ENCODE measurements at places on chromosomes 16 and 17.

GRCh38 chr16:84218176-84218823 is 21.5 kb downstream of the KCNG4 start:
- no peak for DNase-seq

DNA sequence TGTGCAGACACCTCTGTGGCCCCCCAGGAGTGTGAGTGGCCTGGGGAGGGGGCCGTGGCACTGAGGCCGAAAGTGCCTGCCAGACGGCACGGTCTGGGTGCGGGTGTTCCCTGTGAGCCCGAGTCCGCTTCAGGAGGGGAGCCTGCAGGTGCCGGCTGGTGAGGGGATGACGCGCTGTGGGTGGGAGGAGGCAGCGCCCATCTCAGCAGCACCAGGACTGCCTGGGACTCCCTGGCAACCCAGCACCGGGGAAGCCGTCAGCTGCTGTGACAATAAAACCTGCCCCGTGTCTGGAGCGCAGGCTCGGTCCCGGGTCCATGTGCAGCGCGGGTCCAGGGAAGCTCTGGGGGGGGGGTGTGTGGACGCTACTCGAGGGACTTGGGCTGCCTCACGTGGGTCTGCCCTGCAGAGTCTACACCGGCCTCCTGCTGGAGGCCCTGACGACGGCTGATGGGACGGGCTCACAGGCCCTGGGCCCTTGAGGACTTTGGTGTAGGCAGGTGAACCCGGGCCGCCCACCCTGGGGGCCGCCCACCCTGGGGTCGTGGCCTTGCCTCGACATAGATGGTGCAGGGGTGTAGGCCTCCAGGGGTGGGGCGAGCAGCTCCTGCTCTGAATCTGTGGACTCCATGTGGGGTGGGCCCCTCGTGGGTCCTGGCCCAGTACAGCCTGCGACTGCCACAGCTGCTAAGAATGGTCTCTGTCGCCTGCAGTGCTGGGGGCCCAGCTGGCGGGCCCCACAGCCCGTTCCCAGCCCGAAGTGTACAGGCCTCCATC is 5.9 kb upstream of the RAB40C start:
- no peak for DNase-seq

DNA sequence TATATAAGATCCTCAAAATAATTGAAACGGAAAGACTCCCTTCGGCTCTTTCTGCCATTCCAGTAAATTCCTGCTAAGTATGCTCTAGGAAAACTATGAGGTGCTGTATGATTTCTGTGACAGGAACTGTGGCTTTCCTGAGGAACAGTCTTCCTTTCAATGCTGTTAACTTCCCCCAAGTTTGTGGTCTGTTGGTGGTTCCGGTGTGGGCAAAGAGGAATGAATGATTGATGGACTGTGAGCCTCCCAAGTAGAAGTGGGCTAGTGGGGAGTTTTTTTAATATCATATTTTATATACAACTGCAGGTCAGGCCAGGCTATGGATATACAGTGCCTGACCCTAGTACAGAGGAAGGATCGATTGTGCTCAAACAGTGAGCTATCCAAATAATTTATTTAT is 560.7 kb upstream of the RBFOX1 start:
- no peak for DNase-seq

DNA sequence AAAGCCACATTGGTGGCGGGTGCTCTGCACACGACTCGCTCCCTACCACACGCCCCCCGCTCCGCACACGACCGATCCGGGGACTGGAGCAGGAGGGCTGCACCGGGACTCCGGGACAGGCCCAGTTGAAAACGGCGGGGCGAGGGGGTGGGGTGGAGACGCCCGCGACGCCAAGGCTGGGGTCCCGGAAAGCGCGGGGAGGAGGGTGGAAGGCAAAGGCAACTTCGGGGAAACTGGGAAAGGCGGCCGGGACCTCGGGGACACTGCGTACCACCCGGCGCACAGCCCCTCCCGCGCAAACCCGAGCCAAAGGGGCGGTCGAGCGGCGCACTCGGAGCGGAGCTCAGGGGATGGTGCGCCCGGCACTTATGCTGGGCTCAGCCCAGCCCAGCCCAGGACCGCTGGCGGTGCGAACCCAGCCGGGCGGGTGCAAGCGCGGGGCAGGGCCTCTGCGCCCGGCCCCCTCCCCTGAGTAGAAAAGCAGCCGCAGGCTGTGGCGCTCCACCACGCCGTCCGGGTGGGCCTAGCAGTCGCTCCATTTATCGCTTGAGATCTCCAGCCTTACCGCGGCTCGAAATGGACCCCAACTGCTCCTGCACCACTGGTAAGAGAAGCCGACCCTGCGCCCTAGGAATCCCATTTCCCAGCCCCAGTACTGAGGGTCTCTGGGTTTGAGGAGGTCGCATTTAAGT is at the start of gene MT1M:
MT1M (plus strand) TSS at position 504 of the 692 bp plus-strand sequence; CDS start at position 577, 73 bp downstream.
- no peak for DNase-seq

DNA sequence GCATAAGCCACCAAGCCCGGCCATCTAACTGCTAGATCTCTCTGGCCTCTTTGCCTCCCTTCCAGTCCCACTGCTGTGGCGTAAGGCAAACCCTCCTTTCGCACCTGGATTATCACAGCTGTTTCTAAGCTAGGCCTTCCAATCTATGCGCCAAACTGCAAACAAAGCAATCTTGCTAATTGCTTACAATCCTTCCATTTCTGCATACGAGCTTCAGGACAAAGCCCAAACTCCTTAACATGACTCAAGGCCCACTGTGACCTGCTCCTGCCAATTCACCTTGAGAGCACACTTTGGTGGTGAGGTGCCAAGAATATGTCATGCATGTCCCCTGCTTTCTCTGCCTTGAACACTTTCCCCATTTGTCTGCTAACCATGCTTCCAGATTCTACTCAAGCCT is 6.0 kb upstream of the ARL5C start:
- no peak for DNase-seq

GRCh38 chr17:69268543-69269014 is 40.0 kb upstream of the ABCA10 start:
- DNase-seq, result no peak

DNA sequence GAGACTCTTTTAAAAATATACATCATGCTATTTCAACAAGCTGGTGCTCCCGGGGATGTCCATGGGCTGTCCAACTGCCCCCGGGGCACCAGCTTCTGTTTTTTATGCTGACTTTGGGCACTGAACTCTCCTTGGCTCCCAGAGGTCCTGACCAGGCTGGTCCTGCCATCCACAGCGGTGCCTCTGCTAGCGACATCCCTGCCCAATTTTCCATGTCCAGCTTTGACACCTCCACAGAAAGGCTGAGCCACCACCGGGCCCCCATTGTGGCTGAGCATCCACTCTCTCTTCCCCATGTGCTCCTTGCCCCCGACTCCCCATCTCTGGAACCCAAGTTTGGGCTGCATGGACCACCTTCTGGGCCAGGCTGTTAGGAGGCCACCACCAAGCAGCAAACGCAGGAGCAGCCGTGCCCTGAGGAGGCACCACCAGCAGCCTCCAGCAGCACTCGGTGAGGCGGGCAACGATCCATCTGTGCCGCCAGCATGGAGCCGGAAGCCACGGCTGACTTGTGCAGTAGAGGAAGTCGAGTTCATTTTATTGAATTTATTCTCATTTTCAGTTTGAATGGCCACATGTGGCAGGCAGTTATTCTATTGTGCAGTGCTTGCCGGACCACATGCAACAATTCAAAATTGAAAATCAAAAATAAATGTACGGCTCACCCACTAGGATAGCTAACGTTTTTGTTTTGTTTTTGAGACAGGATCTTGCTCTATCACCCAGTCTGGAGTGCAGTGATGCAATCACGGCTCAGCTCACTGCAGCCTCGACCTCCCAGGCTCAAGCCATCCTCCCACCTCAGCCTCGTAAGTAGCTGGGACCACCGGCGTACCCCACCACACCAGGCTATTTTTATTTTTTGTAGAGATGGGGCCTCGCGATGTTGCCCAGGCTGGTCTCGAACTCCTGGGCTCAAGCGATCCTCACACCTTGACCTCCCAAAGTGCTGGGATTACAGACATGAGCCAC is 2.8 kb upstream of the MEAK7 start:
- DNase-seq, result no peak

GRCh38 chr17:60128171-60128859 is 21.5 kb upstream of the CA4 start:
- no peak for DNase-seq

- DNase-seq, result no peak
Measured at GRCh38 chr16:49488336-49488735, 114.7 kb downstream of the C16orf78 start.

DNA sequence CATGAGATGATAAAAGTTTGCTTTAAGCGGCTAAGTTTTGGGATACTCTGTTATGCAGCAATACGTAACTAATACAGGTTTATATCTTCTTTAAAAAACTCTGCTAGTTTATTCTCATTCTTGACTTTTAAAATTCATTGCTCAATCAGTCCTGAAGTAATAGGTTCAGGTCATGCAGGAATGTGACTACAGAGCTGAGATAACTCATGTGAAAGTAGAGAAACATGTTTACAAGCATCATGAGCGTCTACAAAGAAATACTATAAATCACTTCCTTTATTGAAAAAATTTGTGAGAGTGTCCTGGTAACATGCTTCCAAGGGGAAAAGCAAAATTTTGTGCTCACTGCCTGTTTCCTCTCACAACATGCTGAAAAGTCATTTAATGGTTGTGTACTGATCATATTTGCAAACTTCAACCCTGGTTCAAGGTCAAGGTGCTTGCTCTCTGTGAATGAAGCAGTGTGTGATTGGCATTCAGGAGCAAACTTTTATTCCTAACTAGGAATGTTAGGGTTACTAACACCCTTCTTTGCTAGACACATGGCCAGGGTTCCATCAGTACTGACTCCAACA is 12.5 kb upstream of the TMIGD1 start:
- DNase-seq, result no peak

GRCh38 chr17:66152756-66153155 is 39.2 kb downstream of the CEP112 start:
- no peak for DNase-seq

GRCh38 chr17:76511668-76512365 is 10.6 kb upstream of the RHBDF2 start:
- no peak for DNase-seq

All from stimulated activated CD4-positive, alpha-beta T cell treated with anti-CD3 and anti-CD28 coated beads, Interleukin-1b, Interleukin-23, amount 100 ng/mL, for 24 hours (primary cell).